Fibroblast of skin of right biceps (primary cell): ENCODE measurements at places on chromosomes 7 and 10.

- no peak for DNase-seq
These were observed 7.6 kb upstream of the PDE1C start for GRCh38 chr7:32077806-32078205.

DNA sequence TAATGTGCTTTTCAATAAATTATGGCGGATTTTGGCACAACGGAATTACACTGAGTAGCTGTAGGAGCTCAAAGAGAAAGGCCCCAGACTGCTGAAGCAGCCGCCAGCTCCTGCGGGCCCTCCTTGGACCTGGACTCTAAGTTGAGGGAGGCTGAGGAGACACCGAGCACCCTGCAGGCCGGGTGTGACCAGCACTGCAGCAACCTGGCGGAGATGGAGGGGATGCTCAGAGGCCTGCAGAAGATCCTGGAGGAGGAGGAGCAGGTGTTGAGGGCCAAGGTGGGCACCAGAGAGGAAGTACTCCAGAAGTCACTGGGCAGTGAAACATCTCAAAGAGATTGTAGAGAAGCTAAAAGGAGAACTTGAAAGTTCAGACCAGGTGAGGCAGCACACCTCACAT, 33.0 kb upstream of the POM121L12 start:
- no peak for DNase-seq

- DNase-seq, result peak; percentile 58
These were observed 132.7 kb downstream of the KCNMA1 start for GRCh38 chr10:77504873-77505257.

DNA sequence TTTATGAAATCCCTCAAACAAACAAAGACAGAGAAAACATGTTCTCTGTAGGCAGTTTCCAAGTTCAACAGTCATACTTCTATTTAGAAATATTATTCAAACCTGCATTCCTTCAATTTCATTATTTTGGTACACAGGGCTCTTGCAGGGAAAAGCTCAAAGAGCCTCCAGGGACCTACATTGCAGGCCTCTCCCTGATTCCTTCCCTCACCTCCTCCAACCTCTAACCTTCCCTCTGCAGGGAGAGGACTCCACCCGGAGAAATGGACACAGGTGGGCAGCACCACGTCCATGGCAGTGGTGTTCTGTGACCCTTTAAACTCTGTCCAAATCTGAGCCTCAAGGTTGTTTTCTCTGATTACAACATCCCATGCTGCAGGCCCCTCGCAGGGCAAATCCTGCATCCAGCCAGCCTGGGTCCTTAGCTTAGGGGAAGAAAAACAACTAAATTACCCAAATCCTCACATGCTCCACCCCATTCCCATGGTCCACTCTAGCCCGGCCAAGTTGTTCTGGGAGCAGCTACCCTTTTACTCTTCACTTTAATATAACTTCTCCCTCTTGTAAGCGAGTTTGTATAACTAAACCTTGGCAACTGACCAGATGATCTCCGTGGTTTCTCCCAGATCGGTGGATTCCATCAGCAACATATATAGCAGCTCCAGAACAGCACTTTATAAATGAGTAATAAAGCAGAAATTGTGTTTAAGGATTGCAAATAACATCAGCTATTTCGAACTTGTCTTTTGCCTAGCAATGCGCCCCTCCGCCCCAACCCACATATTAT, 129.8 kb downstream of the CUBN start:
- DNase-seq, result peak; percentile 92

GRCh38 chr7:104113788-104114187, 94.0 kb downstream of the ORC5 start:
- DNase-seq, result no peak

DNA sequence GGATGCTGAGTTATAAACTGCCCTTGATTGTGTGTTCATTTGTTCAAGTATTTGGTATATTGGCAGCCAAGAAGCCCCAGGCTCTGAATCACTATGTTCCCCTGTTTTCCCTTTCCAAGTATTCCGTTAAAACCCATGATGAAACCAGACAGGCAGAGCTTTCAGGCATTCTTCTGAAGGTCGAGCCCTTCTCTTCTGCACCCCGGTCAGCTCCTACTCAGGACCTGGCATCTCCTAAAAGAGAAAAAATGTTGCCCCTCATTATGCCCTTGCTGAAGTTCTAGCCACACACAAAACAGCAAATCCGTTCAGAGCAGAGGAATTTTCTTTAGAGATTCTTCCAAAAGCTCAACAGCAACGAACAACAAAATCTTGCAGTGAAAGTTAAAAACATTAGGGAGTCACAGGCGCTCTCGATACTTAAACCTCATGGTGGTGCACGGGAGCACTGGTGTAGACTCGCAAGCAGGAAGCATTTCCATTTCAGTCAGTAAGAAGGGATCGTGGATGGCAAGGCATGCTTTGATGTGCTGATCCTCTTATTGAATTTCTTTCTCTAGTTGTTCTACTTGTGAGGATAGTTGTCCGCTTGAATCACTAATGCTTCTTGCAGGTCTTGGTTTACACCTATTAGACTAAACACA, 264.9 kb downstream of the SKIDA1 start:
- DNase-seq, result no peak

GRCh38 chr10:122592161-122592560, 31.6 kb downstream of the DMBT1 start:
- DNase-seq, result no peak

DNA sequence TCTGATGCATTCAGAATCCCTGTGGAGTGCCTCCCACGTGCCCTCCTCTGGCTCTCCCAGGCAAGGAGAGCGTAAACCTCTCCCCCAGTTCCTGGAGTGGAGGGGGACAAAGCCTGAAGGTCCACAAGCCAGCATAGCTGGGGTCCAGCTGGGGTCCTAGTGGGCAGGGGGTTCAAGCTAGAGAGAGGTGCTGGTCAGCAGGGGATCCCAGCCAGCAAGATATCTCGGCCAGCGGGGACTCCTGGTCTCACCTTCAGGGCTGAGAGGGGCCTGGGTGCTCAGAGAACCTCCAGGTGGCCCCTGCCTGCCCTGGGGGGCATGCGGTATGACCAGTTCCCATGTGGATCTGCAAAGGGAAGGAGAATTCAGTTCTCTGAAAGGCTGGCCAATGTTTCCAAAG, 413.7 kb downstream of the TCERG1L start:
- DNase-seq, result no peak

GRCh38 chr10:3759397-3759796, 25.6 kb downstream of the KLF6 start:
- DNase-seq, result no peak
